LoVo (cell line): ENCODE measurements at places on chromosomes 7 and 10.

- no peak for DNase-seq
These were observed 167.5 kb upstream of the PODXL start for GRCh38 chr7:131723926-131724325.

GRCh38 chr7:155824227-155824886 is 12.1 kb upstream of the SHH start:
- peak; percentile 67 for DNase-seq

DNA sequence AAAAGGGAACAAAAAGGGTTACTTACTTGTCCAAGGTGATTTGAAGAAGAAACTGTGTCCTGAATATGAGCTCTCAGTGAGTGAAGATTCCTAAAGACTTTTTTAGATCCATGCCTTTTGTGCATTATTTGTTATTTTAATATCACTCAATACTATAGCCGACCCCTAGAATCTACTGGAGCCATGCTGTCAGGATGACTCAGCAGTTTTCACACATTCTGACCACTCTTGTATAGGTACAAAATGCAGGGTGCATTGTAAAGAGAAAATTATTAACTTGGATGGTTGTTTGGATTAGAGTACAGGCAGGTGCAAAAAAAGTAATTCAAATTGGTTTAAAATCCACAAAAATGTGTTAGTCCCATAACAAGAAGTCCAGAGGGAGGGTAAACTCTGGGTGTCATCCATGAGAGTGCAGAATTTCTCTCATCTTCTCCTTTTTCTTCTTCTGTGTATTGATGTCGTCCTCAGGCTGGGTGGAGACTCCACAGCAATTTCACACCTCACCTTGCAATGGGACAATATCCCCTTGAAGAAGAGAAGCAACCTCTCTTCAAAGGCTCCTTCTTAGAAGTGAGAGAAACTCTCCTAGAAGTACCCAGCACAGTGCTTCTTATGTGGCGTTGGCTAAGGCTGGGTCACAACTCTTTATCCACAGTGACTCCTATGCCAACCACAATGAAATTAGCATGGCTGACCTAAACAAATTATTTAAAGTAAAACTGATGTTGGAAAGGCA is 75.6 kb downstream of the AKR1C4 start:
- no peak for DNase-seq

DNA sequence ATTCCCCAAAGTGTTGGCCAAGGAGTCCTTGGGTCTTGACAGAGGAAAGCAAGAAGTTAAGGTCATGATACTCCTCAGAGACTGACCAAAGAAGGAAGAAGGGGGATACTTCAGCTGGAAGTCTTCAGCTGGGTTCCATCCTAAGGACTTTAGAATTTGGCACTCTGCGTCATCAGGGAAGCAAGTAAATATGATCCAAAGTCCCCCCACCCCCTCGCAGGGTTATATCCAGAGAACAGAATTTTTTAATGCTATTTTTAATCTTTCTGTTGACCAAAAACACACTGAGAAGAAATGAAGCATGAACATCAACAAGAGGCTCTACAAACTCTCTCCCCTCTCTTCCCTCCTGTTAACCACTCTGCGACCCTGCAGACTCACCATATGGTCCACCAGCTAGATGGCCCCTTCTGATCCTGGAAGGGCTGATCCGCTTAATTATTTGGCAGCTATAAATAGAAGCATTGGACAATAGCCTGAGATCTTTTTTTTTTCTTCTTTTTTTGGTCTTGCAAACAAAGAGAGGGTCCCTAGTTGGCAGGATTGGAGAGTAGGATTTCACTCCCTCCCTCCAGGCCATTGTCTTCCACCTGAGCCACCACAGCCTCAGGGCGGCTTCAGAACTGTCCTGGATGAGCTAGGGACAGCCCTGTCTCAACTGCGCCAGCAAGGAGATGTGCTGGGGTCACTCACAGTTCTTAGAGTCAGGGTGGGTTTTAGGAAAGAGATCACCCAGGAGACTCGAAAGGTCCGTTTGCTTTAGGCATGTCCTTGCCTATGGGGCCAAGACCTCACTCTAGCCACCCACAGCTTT is 196.0 kb downstream of the KCNMA1 start:
- no peak for DNase-seq

GRCh38 chr10:61752111-61753011 is 89.6 kb downstream of the CABCOCO1 start:
- peak; percentile 68 for DNase-seq

- DNase-seq = no peak
These were observed 62.7 kb downstream of the GRM3 start for GRCh38 chr7:86706406-86706805.

DNA sequence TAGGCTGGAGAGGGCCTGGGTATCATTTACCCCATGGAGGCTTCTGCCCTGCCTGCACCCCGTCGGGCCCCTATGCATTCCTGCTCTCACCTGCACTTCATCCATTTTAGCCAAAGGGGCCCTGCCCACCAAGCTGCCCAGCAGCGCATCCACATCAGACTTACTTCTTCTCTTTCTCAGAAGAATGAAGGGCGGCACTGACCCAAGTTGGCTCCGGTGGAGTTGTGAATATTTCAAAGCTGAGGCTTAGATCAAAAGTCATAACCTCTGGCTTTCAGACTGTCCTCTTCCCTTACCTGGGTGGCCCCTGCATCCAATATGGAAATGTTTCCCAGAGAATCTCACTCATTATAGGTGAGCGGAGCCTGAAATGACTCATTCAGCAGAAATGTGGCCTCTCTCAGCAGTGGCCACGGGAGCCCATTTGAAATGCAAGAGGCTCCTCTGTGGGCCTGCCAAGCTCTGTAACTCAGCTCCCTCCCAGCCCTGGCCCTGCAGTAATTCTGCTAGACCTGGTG is 117.6 kb upstream of the TCF7L2 start:
- DNase-seq = peak; percentile 26

DNA sequence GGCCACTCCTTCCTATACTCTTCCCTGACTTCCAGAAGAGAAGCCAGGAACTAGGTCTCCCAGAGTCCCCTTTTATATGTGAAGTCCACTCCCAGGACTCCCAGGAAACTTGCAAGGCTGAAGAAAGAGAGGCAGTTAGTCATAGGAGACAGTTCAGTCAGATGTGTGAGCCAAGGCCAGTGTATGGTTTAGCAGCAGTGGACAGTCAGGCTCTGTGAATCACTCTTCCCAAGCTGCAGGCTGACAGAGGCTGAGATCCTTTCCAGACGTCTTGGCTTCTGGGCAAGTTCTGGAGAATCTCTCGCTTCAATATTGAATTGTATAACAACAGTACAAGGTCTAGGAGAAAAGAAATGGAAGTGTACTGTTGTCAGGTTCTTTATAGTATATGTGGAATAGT is 26.9 kb downstream of the BLVRA start:
- DNase-seq = no peak

GRCh38 chr10:110378006-110378405 is 73.3 kb upstream of the SMNDC1 start:
- DNase-seq = no peak

GRCh38 chr10:112375721-112376395 is 1.9 kb downstream of the ACSL5 start:
- peak; percentile 69 for DNase-seq

- no peak for DNase-seq
These were observed 137.1 kb downstream of the CHCHD3 start for GRCh38 chr7:132944774-132945173.

GRCh38 chr10:117534321-117535297 is 7.9 kb upstream of the EMX2 start:
- DNase-seq = no peak

GRCh38 chr7:19202599-19202998 is 57.4 kb upstream of the FERD3L start:
- DNase-seq = no peak

- no peak for DNase-seq
These were observed 6.8 kb upstream of the AEBP1 start for GRCh38 chr7:44097064-44097932.

DNA sequence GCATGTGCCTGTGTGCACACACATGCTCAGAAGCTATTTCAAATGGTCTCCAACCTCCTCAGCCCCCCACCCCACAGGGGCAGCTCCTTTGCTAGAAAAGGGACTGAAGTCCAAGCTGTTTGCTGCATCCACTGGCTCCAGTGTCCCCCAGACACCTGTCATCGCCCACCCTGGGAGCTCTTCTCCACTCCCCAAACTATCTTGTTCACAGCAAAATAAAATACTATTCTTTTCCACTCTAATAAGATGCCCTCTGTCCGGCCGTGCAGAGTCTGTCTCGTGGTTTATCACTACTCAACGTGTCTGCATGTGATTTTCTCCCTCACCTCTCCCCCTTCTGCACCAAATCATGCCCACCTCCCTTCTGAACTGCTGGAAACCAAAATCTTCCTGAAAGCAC is 25.6 kb downstream of the HIPK2 start:
- DNase-seq = no peak

DNA sequence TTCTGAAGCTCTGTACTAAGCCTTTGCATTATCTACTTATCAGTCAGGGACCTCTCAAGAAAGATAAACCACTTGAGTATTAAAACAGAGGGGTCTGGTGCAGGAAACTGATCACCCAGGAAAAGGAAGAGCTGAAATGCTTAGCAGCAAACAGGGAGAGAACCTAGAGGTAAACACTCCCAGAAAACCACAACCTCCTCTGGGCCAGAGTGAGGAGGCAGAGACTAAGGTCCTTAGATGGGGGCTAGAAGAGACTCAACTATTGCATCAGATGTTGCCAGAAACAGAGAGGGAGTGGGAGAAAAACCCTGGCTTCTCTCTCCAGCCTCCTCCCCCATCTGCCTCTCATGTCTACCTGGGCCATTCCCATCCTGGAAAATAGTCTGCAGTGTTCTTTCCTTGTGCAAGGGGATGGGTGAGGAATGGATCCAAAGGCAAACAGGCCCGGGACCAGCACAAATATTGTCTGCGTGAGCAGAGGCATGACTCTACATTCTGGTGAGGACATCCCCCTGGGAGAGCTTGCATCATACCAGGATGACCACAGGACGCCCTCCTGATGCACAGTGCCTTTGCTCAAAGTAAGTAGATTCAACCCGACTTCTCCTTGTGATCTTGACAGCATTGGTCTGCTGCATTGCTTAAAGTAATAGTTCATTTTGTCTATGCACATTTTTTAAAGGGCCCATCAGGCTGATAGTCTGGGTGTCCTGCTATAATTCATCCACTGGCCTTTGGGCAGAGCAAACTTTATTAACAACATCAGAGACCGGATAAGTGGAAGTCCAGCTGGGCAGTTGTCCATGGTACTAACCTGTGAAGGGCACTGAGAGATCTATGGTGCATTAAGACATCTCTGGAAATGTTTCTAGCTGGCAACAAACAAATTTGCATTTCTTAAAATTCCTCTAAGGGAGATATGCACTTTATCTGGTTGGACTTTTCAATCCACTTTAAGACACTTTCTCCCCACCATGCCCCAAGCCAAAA is 22.4 kb upstream of the ODAD2 start:
- DNase-seq = no peak

DNA sequence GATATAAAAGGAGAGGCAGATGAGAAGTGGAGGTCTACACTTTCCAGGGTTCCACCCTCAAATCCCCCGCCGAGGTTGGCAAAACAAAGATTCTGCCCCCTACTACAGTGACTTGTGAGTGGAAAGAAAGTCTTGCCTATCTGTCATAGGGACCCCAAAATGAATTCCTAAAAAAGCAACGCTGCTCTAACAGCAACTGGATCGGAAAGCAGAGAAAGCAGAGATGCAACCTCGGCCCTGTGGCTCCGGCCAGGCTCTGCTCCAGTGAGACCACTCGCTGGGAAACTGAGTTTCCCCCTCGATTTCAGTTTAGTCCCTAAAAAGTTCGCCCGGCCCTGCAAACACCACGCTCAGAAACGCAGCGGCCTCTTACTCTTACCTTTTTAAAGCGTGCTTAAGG is 297.9 kb upstream of the NFE2L3 start:
- no peak for DNase-seq

GRCh38 chr7:19587291-19587690 is 121.5 kb downstream of the POLR1F start:
- peak; percentile 32 for DNase-seq

DNA sequence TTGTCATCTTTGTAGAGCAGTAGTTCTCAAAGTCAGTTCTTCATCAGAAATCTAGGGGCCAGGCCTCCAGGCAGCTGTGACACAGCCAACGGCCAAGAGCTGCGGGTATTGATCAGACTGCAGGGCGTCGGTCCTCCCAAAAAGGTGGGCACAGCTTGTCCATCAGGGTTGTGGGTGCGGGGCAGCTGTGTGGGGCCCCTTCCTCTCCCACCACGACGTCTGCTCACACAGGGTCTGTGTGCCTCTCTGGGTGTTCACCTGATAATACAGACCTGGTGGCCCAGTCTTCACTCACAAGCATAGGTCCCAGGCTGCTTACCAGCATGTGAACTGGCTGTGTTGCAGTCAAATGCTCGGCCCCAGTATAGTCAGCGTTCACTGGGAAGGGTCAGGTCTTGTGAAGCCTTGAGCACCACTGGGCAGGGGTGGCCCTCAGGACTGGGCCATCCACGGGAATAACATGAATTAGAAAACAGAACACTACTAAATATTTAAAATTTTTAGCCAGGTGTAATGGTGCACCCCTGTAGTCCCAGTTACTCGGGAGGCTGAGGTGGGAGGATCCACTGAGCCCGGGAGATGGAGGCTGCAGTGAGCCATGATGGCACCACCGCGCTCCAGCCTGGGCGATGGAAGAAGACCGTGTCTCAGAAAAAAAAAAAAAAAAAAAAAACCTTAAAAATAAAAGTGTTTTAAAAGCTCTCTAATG is 102.8 kb upstream of the DIP2C start:
- DNase-seq = no peak

- DNase-seq = no peak
These were observed 233.2 kb downstream of the SORCS1 start for GRCh38 chr10:106931159-106931852.

DNA sequence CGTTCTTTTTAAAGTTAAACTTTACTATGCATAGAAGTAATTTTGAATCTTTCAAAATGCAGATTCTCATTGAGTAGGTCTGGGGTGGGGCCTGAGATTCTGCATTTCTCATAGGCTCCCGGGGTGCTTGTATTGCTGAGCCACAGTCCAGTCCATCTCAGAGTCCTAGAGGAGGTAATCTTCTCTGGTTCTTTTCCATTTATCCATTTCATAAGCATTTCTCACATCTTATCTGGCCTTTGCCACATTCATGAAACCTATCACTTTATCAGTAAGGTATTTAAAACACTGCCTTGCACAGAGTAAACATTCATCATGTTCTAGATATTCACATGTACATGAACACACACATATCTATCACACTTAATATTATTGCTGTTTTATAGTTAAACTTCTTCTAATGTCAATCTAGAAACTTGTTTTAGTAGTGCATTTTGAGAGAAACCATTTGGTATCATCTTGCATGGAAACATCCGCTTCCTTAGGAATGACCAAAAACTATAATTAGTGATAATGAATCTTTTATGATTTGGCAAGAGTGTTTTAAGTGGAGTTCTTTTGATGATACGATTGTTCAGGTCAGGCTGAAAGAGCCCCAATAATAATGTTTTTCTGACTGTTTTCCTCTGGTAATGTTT is 12.0 kb downstream of the GNAI1 start:
- DNase-seq = no peak
